K562 (cell line): ENCODE measurements at places on chromosomes 16 and 17. TPM values are rescaled to one million over a fixed set of nuclear protein-coding genes. Genes with fewer than 3 reads are reported as not detected.

GRCh38 chr16:55779402-55780094 lies 53.3 kb downstream of the CES1 start:
- H3K27me3 ChIP-seq = peaks cover 3% of the 10 kb centered on the region; the same call in 1 of the 3 replicates
- no peaks in the 10 kb centered on the region for H3K4me1 ChIP-seq
- H3K36me3 ChIP-seq = no peaks in the 10 kb centered on the region

- peaks cover 9% of the 10 kb centered on the region; the same call in 2 of the 3 replicates for H3K36me3 ChIP-seq
- no peaks in the 10 kb centered on the region for H3K27me3 ChIP-seq
- H3K4me3 ChIP-seq = peak overlapping the region; percentile 54
- peak overlapping the region; percentile 83 for H3K27ac ChIP-seq
- no peak for DNase-seq
- H3K4me1 ChIP-seq = peaks cover 83% of the 10 kb centered on the region
These were observed 7.9 kb upstream of the BAHCC1 start for GRCh38 chr17:81387100-81388090.

DNA sequence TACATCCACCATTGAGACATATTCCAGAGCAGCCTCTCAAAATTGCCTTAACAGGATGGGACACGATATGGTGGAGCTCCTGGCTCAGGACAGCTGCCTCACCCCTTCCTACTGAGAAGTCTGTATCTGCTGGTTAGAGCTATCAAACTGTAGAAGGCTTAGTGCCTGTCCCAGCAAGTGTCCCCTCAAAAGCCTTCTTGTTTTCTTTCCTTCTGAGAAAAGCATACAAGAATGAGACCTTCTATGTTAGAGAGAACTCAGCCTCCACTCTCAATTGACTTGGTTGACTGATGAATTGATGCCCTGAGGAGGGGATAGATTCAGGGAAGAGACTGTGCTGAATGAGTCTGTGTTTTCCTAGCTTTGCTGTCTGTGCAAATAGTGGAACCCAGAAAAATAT lies 2020.9 kb downstream of the TP53TG3F start:
- no peak overlapping the region for H3K4me3 ChIP-seq
- H3K27ac ChIP-seq = no peak overlapping the region
- no peaks in the 10 kb centered on the region for H3K4me1 ChIP-seq
- DNase-seq = no peak

- no peak for DNase-seq
- H3K4me3 ChIP-seq = no peak overlapping the region
- no peaks in the 10 kb centered on the region for H3K4me1 ChIP-seq
- H3K27me3 ChIP-seq = peaks cover 60% of the 10 kb centered on the region
- no peak overlapping the region for H3K27ac ChIP-seq
These were observed 35.0 kb downstream of the CRISPLD2 start for GRCh38 chr16:84854759-84855158.

DNA sequence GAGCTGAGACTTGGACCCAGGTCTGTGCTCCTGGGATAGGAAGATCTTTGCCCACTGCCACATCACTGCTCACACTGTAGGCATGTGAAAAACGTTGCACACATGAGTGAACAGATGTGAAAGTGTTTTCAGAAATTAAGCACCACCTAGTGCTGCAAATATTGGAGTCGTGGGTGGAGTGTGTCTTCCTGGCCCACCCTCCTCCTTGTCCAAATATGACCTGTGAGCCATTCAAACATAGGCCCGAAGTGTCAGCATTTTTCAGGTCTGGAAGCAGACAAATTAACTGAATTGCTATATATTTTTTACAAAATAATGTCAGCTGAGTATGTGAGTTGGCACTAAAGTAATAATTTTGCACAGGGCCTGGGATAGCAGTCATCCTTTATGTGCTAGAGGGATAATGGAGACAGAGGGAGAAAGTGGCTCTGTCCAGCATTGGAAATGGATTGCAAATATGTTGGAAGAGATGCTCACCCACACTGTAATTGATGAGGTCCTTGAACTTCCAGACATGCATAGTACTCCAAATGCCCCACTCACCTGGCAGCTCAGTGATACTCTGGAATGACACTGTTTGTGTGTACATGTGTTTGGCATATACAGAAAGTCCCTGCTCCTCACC lies 58.7 kb downstream of the ACSM1 start:
- peaks cover 3% of the 10 kb centered on the region for H3K27me3 ChIP-seq
- H3K4me1 ChIP-seq = no peaks in the 10 kb centered on the region
- H3K27ac ChIP-seq = no peak overlapping the region
- H3K36me3 ChIP-seq = no peaks in the 10 kb centered on the region

DNA sequence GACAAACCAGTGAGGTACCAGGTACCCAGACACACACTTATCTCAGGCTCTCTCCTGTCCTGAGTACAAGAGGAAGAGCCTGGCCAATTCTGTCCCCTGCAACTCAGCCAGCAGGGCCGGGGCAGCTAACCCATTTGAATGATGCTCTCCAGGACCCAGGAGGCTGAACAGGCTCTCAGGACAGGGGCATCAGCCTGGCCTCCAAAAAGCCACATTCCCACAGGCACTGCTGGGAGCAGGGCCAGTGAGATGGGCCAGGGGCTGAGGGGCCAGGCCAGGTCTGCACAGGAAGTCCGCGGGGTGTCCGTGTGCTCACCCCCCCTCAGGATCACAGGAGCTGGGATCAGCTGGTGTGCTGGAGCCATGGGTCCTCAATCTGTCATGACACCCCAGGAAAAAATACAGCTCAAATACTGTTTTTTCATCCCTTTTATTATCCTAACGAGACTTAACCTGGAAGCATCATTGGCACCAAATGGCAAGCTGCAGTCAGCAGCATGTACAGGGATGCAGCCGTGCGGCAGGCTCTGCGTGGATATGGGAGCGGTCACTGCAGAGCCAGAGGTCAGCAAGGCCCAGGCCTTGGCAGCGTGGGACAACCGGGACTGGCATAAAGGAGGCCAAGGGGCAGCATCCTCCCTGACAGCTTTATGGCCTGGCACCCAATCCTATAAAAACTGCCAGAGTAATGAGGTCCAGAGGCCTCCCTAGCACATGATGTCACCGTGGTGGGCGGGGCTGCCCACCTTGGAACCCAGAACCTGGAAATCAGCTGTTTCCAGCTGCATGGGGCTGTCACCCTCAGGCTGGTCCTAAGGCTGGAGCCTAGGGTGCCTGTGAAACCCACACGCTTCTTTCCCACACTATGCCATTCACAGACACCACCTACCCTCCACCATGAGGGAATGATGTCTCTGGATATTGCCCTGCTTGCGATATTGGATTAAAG lies 276.7 kb downstream of the C16orf95 start:
- H3K4me1 ChIP-seq = peaks cover 3% of the 10 kb centered on the region; the same call in 2 of the 3 replicates
- DNase-seq = no peak
- H3K27me3 ChIP-seq = peaks cover 59% of the 10 kb centered on the region
- no peaks in the 10 kb centered on the region for H3K36me3 ChIP-seq

- peak overlapping the region; percentile 84 for H3K27ac ChIP-seq
- peaks cover 30% of the 10 kb centered on the region for H3K36me3 ChIP-seq
- no peaks in the 10 kb centered on the region for H3K27me3 ChIP-seq
- H3K4me1 ChIP-seq = peaks cover 18% of the 10 kb centered on the region
These were observed 631 bp downstream of the RETREG3 start for GRCh38 chr17:42608305-42609181.

DNA sequence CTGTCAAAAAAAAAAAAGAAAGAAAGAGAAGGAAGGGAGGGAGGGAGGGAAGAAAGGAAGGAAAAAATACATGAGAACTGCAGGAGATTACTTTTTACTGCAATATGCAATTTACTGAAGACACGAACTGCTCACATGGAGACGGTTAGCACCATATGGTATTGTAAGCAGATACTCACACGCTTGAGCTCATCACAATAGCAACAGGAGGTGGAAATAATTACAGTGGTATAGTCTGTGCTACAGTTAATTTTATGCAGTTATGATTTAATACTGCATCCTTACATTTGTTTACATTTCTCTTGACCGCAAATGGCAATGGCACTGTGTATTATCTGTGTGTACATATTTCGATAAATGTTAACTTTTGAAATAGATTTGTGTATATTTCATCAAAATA lies 21.4 kb upstream of the SLC46A1 start:
- H3K27ac ChIP-seq = no peak overlapping the region
- no peaks in the 10 kb centered on the region for H3K36me3 ChIP-seq
- peaks cover 31% of the 10 kb centered on the region for H3K27me3 ChIP-seq

- no peak for DNase-seq
- H3K27ac ChIP-seq = no peak overlapping the region
These were observed 3.6 kb downstream of the CBX8 start for GRCh38 chr17:79792984-79793923.

DNA sequence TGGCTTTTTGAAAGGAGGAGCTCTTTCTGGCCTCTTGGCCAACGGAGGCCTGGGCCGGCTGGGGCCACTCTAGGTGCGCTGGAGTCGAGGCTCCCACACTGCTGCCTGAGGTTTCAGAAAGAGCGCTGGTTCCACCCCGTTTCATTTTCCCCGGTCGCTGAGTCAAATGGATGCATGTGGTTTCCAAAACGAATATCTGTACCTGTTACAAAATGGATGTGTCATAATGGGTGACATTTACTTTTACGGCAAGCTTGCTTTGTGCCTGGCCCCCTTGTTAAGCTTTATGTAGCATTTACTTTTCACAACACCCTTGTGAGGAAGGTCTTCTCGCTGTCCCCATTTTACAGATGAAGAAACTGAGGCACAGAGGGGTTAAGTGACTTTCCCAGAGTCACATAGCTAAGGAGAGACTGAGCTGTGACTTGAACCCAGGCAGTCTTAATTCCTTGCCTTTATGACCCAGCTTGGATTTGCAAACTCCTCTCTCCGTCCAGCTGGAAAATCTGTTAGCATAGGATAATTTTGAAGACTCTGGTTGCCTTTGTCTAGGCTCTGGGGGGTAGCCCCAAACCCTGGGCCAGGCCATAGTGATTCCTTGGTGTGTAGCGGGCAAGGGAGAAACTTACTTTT lies 10.6 kb downstream of the KSR1 start:
- peak overlapping the region; percentile 66 for H3K27ac ChIP-seq
- no peaks in the 10 kb centered on the region for H3K27me3 ChIP-seq
- no peaks in the 10 kb centered on the region for H3K36me3 ChIP-seq
- DNase-seq = no peak
- no peak overlapping the region for H3K4me3 ChIP-seq

DNA sequence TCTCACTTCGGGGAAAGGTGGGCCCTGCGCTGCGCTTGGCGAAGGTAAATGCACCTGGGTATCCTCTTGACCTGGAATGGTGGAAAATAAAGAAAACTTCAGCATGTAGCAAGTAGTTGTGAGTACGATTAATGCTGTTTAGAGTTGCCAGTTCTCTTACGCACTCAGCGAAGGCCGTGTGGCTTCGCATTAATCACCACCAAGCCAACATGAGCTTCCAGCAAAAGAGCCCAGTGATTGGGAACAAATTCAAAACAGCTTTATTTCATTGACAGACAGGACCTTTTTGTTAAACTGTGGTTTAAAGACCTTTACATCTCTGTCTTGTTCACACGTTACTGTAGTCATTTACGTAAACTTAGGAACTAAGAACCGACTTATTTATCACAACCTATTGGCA lies 531.4 kb downstream of the MAF start:
- no peak for DNase-seq
- H3K27ac ChIP-seq = no peak overlapping the region
- H3K4me3 ChIP-seq = no peak overlapping the region
- no peaks in the 10 kb centered on the region for H3K4me1 ChIP-seq

DNA sequence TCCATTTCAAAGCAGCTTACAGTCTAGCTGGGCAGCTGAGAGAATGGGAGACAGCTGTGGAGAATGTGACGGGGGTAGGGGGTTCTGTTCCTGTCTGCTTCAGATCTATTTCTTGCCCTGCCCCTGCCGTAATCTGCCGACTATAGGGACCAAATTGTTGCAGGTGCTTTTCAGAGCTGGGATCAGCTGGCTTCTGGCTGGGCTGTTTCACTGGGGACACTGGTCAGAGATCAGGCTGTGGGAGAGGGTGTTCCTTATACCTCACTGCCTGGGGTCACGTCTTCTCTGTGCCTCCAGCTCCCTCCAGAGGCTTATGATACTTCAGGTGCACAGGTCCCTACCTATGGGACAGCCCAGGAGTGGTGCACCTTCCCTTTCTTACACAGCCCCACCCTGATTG lies 514.9 kb upstream of the GOT2 start:
- H3K27me3 ChIP-seq = no peaks in the 10 kb centered on the region
- no peak overlapping the region for H3K4me3 ChIP-seq
- no peak for DNase-seq
- no peaks in the 10 kb centered on the region for H3K36me3 ChIP-seq

Gene ANKRD13B
- 14.2 and 15.6 TPM in 2 replicates for polyA plus RNA-seq

Gene RNF135
- not detected in 2 replicates for polyA plus RNA-seq

Gene LAT
- 1.6 and 3.2 TPM in 2 replicates for polyA plus RNA-seq

Gene RAP1GAP2
- 0.24 and 1.3 TPM in 2 replicates for polyA plus RNA-seq
